Transverse colon (tissue), 4 donors: ENCODE measurements at places on chromosomes 3 and 15.

- DNase-seq: no peak
Measured at GRCh38 chr3:184284696-184285095, 8.9 kb downstream of the ECE2 start.

- no peak for DNase-seq
Measured at GRCh38 chr3:150324788-150325187, 83.3 kb upstream of the TSC22D2 start.

DNA sequence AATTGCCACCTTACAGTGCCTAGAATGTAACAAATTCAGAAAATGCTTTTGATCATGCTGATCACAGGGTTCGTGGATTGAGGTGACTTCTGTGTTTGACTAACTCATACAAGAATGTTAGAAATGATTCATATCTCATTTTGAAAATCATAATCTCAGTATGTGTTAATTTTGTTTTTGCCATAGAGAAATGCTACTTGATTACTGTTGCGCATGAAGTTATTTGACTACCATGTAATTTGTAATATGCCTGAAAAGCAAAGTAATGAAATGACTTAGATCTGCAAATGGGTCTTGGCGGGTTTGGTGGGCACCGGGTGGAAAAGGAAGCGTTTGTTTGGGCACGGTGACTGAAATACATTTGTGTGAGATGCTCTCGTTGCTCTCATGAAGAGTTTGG lies 173.6 kb upstream of the BHLHE40 start:
- DNase-seq: no peak

- DNase-seq: no peak
Measured at GRCh38 chr3:44041726-44042125, 200.0 kb upstream of the TOPAZ1 start.

- DNase-seq: no peak
Measured at GRCh38 chr3:151863611-151864010, 9.8 kb upstream of the SUCNR1 start.

DNA sequence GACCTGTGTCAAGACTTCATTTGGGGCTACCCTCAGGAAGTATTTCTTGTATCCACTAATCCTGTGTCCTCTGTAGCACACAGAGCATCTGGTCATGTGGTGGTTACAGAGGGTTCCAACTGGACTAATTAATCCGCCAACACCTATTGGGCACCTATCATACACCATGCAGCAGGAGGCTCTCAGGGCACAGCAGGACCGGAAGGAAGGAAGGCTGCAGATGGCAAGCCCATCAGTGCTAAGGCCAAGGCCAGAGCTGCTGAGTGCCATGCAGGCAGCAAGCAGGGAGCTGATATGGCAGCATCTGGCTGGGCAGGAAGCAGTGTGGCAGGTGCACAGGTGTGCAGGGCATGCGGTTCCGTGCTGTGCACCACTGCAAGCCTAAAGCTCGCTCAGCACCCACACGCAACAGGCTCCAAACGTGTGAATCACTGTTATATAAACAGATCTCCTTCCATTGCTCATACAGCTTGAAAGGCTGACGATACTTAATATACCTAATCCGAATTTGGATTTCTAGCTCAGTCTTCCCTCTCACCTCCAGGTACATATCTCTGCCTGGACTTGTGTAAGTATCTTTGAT lies 64.4 kb upstream of the SNRPA1 start:
- DNase-seq: no peak

GRCh38 chr3:47339951-47340350 lies 40.9 kb upstream of the PTPN23 start:
- DNase-seq: no peak
